Stimulated activated CD4-positive, alpha-beta T cell treated with anti-CD3 and anti-CD28 coated beads, Interleukin-1b, Interleukin-23, amount 100 ng/mL, for 48 hours (primary cell): ENCODE measurements at places on chromosomes 7 and 10.

DNA sequence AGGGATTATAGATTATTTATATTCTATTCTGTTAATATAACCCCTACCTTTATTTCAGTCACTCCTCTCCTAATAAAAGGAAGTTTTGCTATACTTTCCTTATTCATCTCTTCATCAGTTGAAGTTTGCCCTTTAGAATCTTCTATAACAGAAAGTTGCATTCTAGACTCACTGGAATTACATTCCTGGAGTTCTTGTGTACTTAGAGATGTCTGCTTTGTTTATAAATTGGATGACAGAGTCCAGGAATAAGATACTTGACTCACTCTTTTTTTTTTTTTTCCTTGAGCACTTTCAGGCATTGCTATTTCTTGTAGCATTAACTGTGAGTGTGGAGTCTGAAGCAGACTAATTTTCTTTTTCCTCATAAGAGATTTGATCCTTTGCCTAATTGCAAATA is 640.8 kb downstream of the XPNPEP1 start:
- DNase-seq = no peak

DNA sequence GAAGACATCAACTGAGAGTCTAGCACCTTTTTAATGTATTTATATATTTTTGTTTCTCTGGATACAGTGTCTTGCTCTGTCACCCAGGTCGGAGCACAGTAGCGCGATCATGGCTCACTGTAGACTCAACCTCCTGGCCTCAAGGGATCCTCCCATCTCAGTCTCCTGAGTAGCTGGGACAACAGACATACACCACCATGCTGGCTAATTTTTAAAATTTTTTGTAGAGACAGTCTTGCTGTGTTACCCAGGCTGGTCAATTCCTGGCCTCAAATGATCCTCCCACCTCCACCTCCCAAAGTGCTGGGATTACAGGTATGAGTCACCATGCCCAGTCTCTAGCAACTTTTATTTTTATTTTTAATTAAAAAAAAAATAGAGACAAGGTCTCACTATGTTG is 51.4 kb upstream of the ANLN start:
- no peak for DNase-seq

DNA sequence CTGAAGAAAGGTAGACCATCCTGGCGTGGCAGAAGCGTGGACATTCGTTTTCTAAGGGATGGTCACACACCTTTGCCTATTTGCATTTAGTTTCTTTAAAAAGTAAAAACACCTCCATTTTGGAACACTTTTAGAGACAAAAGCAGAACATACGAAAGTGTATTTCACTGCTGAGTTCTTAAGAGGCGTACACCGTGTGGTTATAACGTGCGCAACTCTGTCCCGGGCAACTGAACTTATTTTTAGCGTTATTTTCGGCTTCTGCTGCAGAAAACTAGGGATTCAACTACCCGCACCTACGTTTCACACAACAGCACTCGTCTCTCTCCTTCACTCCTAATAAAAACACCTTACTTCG is 557 bp upstream of the LSM8 start:
- no peak for DNase-seq

- peak; percentile 25 for DNase-seq
These were observed 519 bp downstream of the ITGB8 start for GRCh38 chr7:20330928-20331909.

DNA sequence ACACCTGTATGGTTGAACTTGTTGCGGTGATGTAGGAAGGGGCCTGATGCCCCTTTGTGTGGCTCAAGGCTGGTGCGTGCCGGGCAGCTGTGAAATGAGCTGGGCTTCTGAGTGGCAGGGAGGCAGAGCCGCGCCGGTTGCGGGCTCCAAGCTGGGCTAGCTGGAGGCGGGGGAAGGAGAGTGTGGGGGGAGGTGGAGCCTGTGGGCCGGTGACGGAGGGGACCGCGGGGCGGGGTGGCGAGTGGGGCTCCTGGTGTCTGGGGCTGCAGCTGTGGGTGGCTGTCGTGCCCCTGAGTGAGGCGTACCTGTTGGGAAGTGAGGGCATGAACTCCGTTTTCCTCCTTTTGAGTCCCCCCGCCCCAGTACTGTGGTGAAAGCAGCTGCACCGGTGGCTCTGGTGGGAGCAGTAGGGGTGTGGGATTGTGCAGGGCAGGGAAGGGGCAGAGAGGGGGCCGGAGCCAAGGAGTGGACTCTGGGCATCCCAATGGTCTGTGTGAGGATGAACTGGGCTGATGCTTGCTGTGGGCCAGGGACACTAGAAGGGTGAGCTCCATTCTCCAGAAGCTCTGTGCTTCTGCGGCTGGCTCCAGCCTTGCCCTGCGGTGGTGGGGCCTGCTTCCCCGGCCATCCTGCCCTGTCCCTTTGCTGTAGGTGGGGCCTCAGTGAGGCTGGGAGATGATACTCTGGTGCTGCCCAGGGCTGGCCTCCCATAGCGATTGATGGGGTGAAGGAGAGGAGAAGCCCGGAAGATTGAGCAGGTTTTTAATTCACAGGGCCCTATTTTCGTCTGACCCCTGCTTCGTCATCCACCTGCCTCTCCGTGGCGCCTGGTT is 41.7 kb downstream of the INPP5A start:
- DNase-seq = no peak

DNA sequence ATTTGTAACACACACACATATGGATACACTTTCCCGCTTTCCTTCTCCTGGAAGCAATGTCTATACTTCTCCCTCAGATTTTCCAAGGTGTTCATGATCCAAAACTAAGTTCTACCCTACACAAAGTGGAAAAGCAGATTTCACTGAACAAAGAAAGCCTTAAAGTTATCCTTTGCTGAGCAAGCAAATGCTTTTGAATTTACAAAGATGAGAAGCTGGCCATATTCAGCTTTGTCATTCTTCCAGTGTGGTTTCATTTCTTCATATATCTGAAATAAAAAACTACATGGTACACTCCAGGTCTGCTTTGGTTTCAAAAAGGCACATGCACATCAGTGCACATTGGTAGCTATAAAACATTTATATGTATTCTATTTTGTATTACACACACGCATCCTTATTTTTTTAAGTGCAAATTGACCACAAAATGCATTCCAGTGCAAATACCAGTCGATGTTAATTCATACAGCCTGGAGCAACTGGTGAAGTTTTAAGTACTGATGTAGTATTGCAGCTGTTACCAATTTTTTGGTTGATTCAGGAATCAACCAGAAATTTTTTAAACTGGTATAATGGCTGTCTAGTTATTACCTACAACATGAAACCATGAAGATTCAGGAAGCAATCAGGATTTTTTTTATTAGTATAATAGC is 65.5 kb upstream of the SRPK2 start:
- DNase-seq = no peak

GRCh38 chr7:150867605-150868004 is 15.3 kb downstream of the AOC1 start:
- no peak for DNase-seq

GRCh38 chr10:17123961-17124360 is 5.7 kb downstream of the CUBN start:
- DNase-seq = no peak

DNA sequence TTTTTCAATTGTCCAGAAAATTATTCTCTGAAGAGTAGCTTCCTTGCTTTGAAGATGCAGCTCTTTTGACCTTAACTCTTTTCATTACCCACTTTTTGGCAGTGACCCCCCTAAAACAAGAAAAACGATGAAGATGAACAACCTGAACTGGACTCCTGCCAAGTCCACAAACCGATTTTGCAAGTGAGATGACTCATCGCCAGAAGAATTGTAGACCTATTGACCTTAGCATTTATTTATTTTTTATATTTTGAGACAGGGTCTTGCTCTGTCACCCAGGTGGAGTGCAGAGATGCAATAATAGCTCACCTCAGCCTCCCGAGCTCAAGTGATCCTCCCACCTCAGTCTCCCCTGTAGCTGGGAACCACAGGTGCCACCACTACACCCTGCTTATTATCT is 859.2 kb downstream of the GATA3 start:
- DNase-seq = no peak

DNA sequence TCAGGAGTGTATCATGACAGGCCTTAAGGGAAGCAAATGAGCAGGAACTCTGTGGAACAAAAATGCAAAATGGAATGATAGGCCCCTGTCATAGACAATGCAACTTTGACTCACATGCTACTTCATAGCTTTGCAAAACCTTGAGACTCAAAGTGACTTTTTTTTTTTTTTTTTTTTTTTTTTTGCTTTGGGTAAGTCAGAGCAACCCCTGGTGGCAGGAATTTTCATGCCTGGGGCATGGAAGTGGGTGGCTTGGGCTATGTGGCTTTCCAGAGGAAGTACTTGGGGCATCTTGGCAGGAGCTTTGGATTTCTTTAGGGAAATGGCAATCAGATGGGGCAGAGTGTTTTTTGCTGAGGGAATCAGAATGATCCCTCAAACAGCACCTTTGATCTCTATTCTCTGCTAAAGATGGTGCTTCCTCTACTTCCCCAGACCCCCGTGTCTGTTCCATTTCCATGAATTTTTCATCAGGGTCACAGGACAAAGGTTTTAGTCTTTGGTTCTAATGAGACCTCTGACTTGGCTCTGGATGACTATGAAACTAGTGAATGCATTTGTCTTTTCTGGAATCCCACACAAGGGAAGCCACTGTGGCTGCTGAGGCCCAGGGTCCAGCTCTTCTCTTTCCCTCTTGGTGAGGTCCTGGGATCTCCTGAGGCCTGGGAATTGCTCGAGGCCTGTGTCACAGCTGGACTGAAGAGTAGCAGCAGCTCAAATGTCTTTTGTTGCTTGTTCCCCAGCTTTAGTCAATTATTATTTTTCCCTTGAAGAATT is 62.8 kb downstream of the TACC2 start:
- no peak for DNase-seq

DNA sequence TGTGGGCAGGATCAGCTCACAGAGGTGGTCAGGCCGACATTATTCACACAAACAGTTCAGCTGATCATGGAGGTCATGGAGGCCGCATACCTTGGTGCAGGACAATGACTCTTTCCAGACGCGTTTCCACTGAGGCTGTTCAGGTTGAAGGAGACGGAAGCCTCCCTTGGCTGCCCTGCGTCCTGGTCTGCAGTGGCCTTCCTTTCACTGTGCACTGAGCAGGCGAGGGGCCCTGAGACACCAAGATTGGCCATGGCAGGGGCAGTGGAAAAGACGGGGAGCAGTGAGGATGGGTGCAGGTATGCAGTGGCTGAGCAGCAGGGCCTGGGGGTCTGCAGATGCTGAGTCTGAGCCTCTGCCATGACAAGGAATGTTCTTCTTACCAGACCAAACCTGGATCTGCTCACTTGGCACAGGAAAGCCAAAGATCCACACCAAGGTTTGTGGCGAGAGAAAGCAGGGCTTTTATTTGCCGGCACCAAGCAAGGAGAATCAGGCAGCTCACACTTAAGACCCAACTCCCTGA is 263.3 kb downstream of the GLRX3 start:
- DNase-seq = no peak

DNA sequence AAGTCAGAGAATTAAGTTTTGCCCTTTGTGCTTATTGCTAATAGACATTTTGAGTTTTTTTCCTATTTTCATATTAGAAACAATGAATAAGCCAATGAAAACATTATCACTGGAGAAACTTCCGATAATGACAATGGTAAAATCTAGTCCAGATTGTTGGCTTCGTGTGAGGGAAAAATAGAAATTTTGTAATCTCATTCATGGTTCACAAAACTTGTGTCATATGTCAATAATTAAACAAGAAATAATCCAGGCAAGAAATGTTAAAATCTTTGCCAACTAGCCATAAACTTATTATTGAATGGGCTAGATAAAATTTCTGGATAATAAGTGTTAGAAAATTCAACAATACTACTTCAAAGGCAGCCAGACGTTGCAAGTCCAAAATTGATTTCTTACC is 36.6 kb downstream of the RNLS start:
- DNase-seq = no peak

DNA sequence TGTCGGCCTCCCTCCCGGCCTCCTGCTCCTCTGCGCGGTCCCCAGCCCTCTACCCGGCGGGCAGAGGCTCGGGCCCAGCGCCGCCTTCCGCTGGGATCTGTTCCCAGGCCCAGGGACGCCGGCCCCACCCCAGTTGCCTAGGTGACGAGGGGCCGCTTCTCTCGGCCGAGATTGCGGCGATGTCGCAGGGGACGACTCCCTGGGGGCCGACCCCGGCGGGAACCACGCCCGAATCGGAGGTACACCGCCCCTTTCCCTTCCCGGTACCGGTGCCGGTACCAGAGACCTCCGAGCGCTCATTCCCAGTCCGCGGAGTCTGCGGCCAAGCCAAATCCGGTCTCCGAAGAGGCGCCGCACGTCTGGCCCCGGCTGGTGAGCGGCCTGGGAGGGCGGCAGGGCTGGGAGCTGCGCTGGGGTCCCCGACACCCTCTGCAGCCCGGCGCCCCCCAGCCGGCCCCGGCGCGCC is at the start of gene CABCOCO1:
Gene CABCOCO1, plus strand, starts transcription at position 136 of the 466 bp plus-strand sequence. Its CDS starts 44 bp downstream, at position 180.
- no peak for DNase-seq

DNA sequence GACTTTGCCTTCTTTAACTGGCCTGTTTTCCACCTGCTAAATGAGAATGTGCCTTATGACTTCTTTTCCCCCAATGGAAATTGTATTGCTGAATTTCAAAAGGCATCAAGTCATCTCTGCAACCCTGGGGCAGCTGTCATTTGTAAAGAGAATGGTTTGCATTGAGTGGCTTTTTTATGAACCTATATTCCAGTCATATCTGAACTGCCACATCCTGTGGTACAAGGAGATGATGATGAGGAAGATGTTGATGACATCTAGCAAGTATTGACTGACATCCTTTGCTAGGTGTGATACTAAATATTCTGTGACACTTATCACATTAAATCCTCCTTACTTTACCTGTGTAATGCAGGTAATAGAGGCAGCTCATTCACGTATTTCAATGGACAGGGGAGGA is 88.3 kb upstream of the KIAA1217 start:
- no peak for DNase-seq

GRCh38 chr10:15320522-15321203 is 50.4 kb downstream of the FAM171A1 start:
- DNase-seq = no peak

DNA sequence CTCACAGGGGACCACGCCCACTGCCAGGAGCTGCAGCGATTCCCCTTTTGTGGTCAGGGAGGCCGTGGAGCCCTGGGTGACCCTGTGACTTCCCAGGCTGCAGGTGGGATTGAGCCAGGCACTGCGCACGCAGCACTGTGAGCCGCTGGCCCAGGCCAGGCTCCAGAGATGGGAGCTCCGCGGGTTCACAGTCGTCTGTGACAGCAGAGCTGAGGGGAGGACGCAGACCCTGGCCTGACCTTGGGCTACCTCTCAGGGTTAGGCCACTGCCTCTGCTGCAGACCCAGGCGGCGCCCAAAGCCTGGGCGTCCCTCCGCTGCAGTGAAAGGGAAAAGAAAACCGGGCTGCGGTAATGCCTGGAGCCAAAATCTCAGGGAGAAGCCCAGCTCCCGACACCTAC is 107.5 kb upstream of the GPR26 start:
- DNase-seq = no peak

- DNase-seq = no peak
These were observed 60.3 kb upstream of the NFKB2 start for GRCh38 chr10:102335184-102335583.

DNA sequence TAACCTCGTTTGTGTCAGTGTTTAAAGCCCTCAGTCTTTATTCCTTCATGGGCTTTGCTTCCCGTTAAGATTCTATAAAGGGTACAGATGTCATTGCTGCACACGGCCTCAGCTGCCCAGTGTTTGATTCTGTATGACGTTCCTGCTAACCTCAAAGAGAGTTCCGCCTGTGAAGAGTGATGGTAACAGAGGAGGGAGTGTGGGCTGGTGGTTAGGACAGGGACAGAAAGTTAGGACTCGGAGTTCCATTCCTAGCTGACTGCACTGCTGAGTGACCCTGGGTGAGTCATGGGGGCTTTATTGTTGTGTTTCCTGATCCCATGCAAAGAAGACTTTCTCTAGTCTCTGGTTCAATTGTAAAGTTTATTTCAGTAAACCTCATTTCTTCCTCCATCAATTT is 227.1 kb downstream of the DYNC1I1 start:
- no peak for DNase-seq
